ENCODE measurements at places on chromosomes 4 and X.

- no peak for DNase-seq
Observed at GRCh38 chr4:40178672-40179071, 18.2 kb upstream of the RHOH start.

DNA sequence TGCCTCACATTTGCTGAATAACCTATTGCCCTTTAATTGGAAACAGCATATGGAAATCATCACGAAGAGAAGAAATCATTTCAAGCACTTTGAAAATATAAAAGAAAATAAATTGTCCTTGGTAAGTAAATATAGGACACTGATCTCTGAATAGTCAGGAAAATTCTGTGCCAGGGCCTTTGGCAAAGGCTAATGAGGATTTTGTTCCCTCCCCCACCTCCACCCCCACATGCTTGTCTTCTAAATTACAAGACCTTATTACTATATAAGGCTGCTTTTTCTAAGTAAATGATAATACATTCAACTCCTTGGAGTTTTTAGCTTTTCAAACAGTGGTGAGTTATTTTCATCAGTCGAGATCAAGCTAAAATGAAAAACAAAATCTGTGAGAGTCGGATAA, 15.8 kb downstream of the SYNPO2 start:
- no peak for DNase-seq

GRCh38 chr4:77052352-77052751, 23.4 kb downstream of the CCNI start:
- peak; percentile 43 for DNase-seq

- DNase-seq, result no peak
Observed at GRCh38 chr4:152964335-152964734, 28.2 kb downstream of the FHDC1 start.

- no peak for DNase-seq
Observed at GRCh38 chr4:25977397-25978170, 63.6 kb downstream of the SMIM20 start.

DNA sequence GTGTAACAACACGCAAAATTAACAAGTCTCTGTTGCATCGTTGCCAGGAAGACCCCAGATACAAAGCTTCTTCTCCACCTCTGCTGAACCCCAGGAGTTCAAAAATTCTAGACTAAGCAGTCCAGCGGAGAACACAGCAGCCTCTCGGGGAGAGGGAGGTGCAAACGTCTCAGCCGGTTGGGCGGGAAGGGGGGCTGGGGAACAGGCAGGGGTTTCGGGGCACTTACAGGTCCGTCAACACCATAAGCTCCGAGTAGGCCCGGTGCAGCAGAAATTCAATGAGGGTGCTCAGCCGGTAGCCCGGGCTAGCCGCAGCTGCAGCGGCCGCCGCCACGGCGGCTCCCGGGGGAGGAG, 394 bp downstream of the MED14 start:
- no peak for DNase-seq

- DNase-seq, result no peak
Observed at GRCh38 chr4:7890635-7891393, 48.8 kb downstream of the AFAP1 start.

GRCh38 chr4:176034499-176034898, 31.1 kb upstream of the WDR17 start:
- DNase-seq, result no peak

GRCh38 chr4:3197366-3198105, 51.4 kb upstream of the MSANTD1 start:
- no peak for DNase-seq

DNA sequence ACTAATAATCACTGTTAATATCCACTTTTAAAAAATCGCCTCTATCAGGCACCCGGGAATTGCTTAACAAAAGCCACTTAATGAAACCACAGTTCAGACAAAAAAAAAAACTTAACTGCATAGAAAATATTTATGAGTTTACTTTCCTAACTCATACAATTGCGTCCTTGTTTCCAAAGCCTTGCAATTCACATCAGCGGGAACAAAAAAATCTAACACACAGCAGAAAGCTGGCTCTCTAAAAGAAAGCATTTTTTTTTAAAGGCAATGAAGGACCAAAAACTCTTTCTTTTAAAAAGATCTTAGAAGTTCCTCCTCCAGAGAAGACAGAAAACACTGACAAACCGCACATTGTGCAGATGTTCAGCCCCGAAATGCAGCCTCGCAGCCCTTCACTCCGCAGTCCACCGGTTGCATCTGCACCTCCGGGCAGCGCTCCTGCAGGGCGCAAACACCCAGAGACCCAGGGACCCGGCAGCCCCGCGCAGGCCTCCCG, 812 bp downstream of the FAT1 start:
- DNase-seq, result no peak

DNA sequence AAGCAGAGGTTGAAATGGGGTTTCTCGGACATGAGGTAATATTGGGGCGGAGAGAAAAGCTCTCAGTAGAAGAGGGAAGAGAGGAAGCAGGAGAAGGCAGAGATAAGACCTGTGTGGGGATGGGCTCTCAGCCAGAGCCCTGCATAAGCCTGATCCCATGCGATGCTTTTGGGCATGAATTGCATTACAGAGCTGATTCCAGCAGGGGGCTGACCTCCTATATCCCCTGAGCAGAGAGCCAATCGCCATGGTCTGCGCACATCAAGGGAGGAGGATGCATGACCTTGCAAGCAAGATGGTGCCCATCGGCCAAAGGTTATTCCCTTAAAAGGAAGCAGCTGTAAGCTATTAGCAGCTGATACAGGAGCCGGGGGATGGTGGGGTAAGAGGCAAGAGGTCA, 7.6 kb downstream of the ANOS1 start:
- DNase-seq, result no peak

DNA sequence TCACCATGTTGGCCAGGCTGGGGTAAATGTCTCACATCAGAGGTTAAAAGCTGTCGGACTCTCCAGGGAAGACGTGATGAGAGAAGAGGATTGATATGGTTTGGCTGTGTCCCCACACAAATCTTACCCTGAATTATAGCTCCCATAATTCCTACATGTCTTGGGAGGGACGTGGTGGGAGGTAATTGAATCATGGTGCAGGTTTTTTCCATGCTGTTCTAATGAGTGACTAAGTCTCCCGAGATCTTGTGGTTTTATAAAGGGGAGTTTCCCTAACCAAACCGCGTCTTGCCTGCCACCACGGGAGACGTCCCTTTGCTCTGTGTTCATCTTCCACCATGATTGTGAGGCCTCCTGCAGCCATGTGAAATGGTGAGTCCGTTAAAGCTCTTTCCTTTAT, 64.4 kb downstream of the ASMT start:
- no peak for DNase-seq

GRCh38 chrX:74187211-74187610, 116.8 kb upstream of the ZCCHC13 start:
- DNase-seq, result no peak

DNA sequence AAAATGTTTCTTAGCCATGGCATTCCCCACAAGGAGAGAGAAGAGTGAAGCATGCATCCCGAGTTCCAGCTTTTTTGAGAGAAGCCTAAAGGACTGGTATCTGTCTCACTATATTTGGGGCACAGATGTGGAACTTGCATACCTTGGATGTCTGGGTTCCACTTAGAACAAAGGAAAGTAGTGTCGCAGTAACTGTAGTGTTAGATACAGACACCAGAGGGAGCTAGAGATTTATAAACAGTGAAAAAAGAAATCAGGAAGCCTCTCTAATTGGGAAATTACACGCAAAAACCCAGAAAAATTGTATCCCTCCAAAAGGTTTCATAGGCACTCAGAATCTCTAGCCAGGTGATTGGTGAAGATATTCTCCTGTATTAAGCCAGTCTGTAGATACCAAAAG, 34.4 kb downstream of the AGTR2 start:
- DNase-seq, result no peak

DNA sequence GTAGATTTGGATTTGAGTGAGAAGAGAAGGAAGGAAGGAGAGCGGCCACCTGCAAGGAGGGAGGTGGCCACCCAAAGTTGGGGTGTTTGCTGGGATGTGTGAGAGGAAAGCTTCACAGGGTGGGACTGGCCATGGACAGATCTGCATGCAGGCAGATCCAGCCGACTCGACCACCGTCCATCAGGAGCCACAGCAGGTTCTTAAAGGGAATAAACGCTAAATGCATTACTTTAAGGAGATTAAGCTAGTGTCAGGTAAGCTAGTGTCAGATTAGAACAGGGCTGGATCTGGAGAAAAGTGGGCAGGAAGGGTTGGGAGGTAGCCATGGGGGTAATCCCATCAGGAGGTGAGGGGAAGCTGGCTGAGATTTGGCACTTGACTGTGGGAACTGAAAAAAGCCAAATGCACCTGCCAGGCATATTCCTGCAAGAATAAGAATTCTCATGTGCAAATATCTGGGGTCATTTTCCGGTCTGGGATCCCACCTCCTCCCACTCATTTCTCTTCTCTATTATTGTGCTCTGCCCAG, 79.6 kb downstream of the MGST2 start:
- DNase-seq, result no peak

GRCh38 chr4:94551643-94552564, 100.2 kb downstream of the PDLIM5 start:
- no peak for DNase-seq

DNA sequence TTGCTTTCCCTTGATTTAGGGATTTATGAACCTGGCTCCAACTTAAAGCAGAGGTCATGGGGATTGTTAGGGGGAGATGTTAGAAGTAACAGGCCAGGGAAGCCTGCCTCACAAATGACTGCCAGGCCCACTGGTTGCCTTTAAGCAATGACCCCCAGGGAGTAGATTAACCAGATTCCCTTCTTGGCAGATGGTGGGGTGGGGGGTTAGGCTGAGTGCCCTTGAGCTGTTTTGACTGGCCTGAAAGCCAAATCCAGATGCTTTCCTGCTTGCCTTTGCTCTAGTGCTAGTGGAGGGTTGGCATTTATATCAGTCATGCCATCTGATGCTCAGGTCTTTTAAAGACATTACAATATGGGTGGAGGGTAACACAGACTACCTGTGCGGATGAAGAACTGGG, 128.1 kb downstream of the TMEM164 start:
- no peak for DNase-seq

DNA sequence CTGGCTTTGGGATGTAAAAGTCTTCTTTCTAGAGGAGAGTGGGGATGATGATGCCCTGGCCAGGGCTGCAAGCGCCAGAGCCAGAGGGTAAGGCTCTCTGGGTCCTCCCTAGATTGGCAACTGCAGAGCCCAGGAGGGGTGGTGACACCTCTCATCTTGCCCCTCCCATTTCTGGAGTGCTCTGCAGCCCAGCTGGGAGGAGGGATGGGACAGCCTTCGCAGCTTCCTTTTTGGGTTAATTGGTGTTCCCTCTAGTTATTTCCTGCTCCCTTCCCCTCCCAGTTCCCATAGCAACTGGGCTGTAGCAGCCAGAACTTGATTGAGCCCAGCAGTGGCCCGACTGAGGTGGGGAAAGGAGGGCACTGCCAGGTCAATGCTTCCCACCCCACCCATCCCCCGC, 19.2 kb downstream of the NALF2 start:
- no peak for DNase-seq

- DNase-seq, result no peak
Observed at GRCh38 chr4:161320377-161320776, 843.4 kb downstream of the FSTL5 start.

- DNase-seq, result no peak
Observed at GRCh38 chr4:27007507-27007906, 146.9 kb downstream of the STIM2 start.

DNA sequence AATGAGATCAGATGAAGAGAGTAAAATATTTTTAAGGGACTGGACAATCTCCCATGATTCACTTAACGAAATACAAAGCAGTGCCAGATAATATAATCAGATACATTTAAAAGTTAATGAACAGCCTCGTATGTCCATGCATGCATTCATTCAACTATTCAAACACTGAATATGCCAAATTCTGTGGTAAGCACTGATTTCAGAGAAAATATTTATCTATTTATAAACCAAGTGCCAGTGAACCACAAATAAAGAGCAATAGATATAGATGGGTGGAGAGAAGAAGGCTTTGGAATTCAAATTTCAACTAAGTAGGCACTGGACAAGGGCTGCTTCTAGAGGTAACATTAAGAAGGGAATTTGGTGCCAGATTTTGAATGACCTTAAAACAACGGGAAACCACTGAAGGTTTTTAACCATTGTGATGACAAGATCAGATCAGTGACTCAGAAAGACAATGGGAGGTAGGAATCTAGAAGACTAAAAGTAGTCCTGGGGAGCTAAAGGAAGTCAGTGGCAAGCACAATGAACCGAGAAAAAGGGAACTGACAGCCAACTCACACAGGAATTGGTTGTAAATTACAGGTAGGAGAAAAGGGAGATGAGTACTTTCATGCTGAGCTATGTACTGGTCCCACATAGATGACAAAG, 14.2 kb downstream of the ELOVL6 start:
- DNase-seq, result no peak

- DNase-seq, result no peak
Observed at GRCh38 chr4:169968999-169969398, 57.2 kb downstream of the MFAP3L start.

DNA sequence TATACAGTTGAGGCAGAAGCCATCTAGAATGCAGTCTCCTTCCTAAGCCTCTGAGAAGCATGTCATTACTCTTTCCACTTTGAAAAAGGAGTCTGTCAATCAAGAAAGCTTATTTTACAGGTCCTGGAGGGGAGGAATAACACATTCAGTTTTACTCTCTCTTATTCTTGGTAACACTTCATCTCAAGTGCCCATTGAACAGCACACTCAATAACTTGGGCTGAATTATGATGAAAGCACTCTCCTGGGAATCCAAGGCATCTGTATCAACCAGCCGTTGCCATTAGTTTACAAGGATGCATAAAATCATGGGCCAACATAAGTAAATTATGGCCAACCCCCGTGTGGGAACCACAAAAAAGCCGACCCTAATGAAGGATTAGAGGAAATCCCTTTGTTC, 282.4 kb downstream of the C4orf33 start:
- no peak for DNase-seq

DNA sequence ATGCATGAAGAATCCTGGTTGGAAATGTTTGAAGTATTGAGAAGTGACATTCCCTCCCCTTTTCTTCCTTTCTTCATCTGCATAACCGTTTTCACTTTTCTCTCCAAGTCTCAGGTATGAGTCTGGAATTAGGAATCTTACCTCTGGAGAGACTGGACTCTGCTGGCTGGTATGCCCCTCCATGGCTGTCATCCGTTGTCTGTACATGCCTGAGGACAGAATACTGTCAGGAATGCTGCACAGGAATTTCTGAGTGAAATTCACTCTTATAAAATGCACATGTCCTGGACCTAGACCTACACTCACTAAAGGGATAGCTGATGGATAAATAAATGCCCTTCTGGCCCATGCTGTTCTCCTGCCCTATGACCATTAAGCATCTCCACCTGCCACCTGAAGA, 179.5 kb downstream of the MSN start:
- no peak for DNase-seq

DNA sequence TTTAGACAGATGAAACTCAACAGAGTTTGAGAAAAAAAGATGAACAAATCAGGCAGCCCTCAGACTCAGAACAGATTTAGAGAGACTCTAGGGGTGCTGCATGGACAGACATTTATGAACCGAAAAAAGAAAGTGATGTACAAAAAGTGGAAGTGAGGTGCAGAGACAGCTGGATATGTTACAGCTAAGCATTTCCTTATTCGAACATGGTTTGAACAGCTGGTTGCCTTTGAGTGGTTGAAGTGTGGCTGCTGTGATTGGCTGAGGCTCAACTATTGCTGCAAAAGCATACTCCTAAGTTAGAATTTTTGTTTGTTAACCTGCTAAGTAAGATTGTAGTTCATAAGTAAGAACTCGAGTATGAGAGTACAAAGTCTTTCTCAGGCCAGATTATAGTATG, 331.5 kb upstream of the PABPC4L start:
- no peak for DNase-seq

All from activated CD4-positive, CD25-positive, alpha-beta regulatory T cell treated with anti-CD3 and anti-CD28 coated beads, Interleukin-2, amount 50 U/mL, for 72 hours (primary cell).